ENCODE measurements at places on chromosomes 5 and 9.

DNA sequence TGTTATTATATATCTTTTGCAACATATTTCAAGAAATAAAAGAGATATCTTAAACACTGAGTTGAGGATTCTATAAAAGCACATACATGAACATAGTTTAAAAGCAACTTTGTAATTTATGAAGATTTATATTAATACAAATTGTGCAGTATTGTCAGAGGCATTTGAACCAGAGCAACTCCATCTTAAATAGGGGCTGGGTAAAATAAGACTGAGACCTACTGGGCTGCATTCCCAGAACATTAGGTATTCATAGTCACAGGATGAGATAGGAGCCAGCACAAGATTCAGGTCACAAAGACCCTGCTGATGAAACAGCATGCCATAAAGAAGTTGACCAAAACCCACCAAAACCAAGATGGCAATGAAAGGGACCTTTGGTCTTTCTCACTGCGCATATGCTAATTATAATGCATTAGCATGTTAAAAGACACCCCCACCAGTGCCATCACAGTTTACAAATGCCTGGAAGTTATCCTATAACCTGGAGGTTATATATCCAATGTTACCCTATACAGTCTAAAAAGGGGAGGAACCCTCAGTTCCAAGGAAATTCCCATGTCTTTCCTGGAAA, 320.2 kb downstream of the FAM170A start:
- DNase-seq, result no peak

DNA sequence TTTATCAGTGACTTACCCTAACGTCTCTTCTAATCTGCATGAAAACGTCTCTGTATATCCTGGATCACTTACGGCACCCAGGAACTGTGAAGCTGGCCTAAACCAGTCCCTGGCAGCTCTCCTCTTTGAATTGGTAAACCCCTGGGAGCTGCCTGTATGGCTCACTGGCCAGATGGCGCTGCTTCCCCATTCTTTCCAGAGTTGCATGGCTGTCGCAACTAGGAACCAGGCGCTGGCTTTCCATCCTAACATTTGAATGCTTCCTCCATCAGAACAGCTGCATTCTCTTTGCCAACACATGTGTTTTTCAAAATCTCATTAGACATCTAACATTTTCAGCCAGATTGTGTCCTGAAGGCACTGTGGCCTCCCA, 8.0 kb upstream of the PCA3 start:
- peak; percentile 69 for DNase-seq

- peak; percentile 89 for DNase-seq
Observed at GRCh38 chr5:145834917-145835847, at the start of gene PRELID2. PRELID2 (minus strand) TSS chr5:145835342; CDS start chr5:145835251, 91 bp downstream.

DNA sequence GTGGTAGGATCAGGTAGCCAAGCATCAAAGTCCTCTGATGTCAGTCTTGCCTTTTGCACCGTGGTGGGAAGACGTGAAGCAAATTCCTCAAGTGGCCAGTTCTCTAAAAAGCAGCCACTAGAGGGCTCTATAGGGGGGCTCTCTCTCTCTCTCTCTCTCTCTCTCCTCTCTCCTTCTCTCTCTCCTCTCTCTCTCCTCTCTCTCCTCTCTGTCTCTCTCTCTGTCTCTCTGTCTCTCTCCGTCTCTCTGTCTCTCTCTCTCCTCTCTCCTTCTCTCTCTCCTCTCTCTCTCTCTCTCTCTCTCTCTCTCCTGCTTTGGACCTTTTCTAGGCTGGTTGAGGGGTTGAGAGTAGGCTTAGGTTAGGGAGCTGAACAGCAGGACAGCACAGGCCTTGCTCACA, 13.9 kb upstream of the OSMR start:
- peak; percentile 62 for DNase-seq

GRCh38 chr5:129359450-129359849, 100.6 kb upstream of the ADAMTS19 start:
- DNase-seq, result no peak

DNA sequence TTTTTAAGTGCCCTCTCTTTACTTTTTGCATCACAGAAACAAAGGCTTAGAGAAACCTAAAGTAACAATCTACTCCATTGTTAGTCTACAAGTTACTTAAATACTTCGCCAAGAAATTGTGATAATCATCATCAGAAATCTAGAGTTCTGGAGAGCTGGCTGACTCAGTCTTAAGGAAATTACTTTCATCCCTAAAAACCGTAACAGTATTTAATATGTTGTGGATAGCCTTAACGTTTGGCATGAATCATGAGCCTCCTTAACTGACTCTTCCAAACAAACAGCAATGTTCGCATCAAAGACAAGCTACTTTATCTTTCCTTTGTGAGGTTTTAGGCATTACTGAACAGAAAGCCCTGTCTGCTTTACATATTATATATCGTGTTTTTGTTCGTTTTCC, 128.7 kb downstream of the NIPBL start:
- DNase-seq, result no peak

DNA sequence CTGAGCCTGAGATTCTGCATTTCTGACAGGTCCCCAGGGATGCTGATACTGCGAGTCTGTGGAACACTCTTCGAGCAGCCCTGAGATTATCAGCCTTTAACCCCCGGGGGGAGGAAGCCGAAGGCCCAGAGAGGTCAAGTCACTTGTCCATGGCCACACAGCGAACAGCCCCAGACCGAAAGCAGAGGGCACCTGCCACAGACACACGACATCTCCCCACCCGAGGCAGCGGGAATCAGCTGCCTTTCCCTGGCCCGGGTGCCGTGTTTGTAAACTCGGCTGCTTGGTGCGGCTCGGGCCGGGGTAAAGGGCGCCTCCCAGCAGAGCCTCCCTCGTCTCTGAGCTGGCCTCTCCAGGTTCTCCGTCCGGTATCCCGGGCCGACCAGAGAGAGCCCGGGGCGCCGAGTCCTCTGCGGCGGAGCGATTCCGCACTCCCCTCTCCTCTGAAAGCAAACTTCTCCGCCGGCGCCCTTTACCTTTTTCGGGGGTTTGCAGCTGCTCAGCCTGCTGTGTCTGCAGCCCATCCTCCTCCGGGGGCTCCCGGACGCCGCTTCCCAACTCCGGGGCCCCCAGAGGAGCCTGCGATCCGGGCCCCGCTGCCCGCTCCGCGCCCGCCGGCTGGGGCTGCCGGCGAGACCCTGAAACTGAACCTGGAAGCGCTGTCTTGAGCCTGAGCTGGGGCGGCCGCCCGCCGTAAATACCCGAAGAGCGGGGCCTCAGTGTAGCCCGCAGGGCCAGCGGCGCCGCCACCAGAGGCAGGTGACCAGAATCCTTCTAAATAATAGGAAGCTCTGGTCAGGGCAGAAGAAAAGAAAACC, at the start of gene CCDC69:
TSS of gene CCDC69 (minus strand) at position 646 of the 818 bp plus-strand sequence. CDS start at position 524, 122 bp downstream.
- peak; percentile 46 for DNase-seq

GRCh38 chr9:18891946-18892670, 140.9 kb downstream of the SAXO1 start:
- DNase-seq, result no peak

- DNase-seq, result no peak
Observed at GRCh38 chr5:116571568-116572349, 2.9 kb downstream of the SEMA6A start.

Data from LHCN-M2 (cell line).